CD4-positive, alpha-beta T cell treated with Interleukin-2 at 100 ng/mL for 4 hours (primary cell): ENCODE measurements at places on chromosomes 12 and 14.

GRCh38 chr12:4450551-4451112, 5.0 kb upstream of the FGF6 start:
- no peak for DNase-seq

DNA sequence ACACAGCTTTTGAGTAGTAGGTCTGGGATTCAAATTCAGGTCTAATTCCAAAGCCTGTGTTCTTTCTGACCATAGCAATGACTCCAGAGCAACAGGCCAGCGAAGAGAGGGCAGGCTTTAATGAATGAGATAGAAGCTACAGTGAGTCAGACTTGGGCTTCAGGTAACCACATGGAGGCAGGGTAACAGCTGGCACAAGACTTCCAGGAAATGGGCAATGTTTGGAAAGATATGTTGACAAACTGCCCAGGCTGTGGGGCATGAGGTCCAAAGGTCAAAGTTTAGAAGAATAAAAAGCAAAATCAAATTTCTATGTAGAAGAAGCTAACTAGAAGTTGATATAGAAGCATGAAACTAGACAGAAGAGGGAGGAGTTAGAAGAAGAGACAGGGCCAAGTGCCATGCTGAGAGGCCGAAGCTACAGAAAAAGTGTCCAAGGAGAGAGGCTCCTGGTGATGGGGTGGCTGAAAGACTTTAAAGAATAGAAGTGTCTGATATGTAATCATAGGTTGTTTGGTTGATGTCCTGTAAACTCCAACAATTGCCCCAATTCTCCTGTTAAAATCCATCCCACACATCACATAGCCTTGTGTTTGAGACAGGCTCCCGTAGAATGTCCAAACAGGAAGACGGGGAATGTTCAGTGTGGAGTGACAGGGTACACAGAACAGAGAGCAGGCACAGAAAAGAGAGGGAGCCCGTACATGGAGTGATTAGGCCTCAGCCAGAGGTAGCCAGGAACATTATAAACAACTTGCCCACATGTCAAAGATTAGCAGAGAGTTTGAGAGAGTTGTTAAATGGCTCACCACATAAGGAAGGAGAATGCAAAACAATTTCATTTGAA, 384.7 kb downstream of the CCDC91 start:
- DNase-seq, result no peak

- DNase-seq, result no peak
Observed at GRCh38 chr14:95311752-95312151, 8.0 kb downstream of the CLMN start.

GRCh38 chr12:91902860-91903683, 242.6 kb downstream of the BTG1 start:
- DNase-seq, result no peak

DNA sequence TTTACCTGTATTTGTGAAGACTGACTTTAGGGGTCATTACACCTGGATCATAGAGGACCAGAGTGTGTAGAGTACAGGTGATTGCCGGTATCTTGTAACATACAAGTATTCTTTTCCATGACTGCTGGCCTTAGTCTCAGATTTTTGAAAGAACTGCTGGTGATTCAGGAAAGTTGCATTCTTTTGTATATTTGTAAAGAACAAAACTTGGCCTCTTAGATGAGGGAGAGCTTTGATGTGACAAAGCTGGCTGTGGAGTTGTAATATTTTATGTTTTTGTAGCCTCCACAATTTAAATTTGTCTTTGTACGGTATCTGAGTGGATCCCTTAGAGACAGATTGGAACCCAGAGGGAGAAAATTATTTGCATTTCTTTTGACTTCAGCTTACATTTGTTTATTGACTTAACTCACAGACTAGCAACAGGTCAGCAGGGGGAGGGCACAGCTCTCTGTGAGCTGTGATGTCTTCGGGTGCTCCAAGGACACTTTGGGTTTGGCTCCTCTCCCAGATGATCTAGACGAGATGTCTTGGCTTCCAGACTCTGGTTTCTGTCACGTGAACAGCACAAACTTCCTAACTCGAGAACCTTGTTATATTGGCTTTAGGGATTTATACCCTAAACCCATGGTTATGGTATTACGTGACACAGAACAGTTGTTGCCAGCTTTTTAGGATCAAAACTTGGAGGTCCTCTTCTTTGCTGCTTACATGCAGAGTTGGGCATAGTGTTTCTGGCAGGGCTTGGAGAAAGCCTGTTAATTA, 65.9 kb downstream of the DAAM1 start:
- no peak for DNase-seq

DNA sequence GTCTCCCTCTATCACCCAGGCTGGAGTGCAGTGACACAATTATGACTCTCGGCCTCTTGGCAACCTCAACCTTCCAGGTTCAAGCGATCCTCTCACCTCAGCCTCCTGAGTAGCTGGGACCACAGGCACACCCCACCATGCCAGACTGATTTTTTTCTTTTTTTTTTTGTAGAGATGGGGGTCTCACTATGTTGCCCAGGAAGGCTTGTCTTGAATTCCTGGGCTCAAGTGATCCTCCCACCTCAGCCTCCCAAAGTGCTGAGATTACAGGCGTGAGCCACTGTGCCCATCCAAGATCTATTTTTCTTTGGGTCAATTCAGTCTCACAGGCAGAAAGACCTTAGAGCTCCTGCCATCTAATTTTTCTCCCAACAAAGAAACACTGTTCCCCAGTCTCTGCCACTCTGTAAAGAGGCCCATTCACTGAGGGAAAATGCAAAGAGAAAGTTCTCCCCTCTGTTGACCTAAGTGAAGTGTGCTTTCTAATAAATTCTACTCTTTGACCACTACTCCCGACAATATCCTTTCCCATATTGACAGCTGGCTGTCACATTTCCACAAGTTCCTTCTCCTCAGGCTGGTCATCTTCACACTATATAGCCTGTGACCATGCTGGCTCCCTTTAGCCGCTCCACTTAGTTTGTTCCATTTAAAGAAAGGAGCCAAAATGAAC, 23.3 kb downstream of the TMED8 start:
- DNase-seq, result no peak

GRCh38 chr14:36506732-36507614, 13.1 kb downstream of the NKX2-1 start:
- DNase-seq, result no peak

DNA sequence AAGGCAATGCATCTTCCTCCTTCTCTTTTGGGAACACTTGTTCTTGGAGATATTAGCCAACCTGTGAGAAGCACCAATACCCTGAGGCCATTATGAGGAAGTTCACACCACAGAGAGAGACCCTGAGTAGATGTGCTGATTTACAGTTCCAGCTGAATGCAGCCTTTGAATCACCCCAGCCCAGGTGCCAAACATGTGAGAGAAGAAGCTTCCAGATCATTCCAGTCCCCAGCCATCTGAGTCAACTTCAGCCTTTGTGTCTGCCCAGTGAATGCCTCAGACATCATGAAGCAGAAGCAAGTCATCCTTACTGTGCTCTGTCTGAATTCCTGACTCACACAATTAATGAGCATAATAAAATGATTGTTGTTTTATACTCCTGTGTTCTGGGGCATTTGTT, 25.1 kb downstream of the C12orf42 start:
- no peak for DNase-seq

DNA sequence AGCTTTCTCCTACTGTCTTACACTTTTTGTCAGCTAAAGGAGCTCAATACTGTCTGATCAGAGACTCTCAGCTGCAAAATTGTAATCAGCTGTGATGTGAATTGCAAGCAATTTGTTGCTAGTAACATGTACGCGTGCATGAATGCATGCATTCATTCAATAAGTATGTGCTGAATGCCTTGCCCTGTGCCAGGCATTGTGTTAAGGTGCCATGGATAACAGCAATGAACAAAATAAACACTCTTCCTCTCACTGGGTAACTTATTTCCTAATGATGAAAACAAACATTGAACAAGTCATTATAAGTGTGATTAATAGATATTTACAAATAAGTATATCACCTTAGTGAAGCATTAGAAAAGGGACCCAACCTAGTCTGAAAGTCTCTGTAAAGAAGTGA, 163.2 kb upstream of the ARID2 start:
- DNase-seq, result no peak

DNA sequence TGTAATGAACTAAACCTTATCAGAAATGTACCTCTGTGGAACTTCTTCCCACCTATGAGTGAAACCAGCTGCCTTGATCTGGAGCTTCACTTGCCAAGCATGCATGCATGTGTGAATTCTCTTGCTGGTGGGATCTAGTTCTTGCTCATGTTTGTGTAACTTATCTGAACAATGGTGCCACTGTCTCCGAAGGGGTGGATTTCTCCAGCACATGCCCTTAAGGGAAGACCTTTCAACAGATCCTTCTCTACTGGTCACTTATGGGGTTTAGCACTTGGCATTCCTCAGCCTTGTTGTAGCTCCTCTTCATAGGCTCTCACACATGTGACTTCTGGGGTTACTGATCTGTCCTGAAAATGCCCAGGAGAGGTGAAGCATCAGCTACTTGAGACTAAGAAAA, 25.0 kb downstream of the SMOC1 start:
- no peak for DNase-seq
